ENCODE measurements at places on chromosomes 5 and 9.
A peak's percentile ranks its signal among the peaks of the same experiment; 100 is the strongest.

DNA sequence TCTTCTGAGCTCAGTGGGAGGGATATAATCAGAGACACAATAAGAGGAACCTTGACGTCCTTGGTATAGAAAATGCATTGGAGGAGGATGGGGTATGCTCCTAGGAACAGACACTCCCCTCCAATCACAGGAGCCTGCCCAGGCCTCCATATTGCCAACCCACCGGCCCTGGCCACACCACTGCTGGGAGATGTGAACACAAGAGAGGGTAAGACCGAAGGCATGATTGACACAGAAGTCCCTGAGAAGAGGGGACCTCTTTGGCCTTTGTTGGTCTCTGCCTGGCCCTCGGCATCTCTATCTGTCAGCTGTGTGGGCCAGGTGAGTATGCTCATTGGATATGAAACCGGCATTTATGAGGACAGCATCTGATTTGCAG, 62.0 kb downstream of the CRB2 start:
- no peak for DNase-seq

- no peak for DNase-seq
Measured at GRCh38 chr9:134699343-134699740, 57.7 kb downstream of the COL5A1 start.

DNA sequence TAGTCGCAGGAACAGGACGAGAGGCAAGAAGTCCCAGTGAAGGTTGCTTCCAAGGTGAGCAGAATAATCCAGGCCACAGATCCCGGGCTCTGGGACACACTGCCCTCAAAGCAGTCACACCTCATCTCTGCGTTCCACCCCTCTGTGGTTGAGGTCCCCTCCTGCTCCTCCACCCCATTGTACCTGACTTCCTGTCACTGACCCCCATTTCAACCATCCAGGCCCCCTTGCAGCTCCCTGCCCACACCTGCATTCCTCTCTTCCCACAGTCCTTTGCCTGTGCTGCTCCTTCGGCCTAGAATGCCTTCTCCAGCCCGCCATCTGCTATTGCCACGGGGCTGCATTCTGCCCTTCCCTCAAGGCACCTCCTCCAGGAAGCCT, 73.5 kb downstream of the PAX5 start:
- no peak for DNase-seq

DNA sequence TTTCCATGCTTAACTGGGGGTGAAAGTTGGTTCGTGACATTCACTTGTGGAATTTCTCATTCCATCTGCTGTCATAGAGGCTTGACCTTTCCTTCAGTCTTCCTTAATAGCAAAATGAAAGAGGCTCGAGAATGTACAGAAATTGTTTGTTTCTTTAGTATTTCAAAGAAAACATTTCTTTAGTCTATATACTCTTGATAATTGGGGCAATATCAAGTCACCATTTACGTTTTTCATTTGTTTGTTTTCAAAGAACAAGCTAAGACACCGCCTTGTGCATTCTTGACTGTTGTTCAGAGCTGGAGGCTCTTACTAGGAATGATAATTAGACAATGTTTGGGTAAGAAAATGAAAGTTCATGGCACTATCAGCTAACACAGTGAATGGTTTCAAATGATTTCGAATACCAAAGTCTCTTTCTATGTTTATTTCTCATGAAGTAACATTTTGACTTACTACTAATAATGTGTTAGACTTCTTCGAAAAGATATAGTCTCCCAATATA, 835.4 kb downstream of the SEMA5A start:
- no peak for DNase-seq

DNA sequence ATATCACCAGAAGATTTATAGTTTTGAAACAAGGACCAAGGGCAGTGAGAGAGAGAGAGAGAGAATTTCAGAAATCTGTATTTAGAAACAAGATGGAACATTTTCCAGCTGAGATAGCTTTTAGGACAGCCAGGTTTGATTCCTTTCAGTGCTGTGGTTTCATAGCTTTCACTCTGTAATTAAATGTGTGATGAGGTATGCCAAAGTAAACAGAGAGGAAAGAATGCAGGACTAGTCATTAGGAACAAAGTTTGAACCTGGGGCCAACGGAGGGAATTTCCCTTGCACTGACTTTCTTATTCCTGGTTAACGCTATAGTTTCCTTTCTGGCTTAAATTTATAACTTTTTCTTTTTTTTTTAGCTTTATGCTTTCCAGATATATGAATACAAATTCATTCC, 10.0 kb upstream of the CCL28 start:
- DNase-seq, result peak; percentile 5

DNA sequence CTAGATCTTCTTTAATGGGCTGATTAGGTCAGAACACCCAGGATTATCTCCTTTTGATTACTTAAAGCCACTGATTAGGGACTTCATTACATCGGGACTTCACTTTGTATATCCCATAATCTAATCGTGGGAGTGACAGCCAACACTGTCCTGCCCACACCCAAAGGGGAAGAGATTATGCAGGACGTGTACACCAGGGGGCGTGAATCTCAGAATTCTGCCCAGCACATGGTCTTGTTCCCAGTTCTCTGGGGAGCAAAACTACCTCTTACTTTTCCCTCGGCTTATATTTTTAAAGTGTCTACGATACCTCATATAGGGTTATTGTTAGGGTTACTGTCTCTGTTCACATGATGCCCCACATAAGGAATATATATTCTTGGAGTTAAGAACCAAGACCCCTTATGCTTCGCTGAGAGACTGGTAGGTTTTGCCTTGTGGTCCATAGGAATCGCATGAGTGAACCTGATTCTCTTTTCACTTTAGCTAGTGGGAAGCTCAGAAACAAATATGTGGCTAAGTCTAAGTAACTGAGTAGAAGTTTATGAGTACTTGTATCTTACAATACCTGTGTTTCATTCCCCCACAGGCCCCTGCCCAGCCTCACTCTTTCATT, 192.7 kb downstream of the GNA14 start:
- no peak for DNase-seq

DNA sequence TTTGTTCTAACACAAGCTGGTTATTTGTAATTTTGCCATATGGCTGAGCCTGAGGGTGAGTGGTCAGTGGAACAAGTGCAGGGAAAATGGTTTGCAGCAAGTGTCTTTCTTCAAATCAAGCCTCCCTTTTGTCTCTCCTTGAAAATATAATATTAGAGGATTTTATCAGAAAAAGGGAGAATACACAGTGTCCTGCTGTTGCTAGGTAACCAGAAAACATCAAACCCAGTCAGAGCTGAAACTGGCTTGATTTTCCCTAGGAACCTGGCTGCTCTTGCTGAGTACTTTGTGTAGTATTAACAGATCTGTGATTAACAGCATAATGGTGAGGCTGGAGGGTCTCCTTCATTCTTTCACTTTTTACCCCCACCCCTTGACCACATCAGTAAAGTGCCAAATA, 314.0 kb downstream of the ARHGEF28 start:
- DNase-seq, result no peak

DNA sequence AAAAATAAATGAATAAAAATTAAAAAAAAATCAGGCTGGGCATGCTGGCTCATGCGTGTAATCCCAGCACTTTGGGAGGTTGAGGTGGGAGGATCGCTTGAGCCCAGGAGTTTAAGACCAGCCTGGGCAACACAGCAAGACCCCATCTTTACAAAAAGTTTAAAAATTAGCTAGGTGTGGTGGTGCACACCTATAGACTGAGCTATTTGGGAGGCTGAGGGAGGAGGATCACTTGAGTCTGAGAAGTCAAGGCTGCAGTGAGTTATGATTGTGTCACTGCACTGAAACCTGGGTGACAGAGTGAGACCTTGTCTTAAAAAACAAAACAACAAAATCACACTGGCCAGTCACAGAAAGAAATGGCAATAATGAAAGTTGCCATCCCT, 3.4 kb upstream of the CNTRL start:
- DNase-seq, result no peak

GRCh38 chr9:135588371-135588770, 26.8 kb downstream of the PAEP start:
- no peak for DNase-seq

DNA sequence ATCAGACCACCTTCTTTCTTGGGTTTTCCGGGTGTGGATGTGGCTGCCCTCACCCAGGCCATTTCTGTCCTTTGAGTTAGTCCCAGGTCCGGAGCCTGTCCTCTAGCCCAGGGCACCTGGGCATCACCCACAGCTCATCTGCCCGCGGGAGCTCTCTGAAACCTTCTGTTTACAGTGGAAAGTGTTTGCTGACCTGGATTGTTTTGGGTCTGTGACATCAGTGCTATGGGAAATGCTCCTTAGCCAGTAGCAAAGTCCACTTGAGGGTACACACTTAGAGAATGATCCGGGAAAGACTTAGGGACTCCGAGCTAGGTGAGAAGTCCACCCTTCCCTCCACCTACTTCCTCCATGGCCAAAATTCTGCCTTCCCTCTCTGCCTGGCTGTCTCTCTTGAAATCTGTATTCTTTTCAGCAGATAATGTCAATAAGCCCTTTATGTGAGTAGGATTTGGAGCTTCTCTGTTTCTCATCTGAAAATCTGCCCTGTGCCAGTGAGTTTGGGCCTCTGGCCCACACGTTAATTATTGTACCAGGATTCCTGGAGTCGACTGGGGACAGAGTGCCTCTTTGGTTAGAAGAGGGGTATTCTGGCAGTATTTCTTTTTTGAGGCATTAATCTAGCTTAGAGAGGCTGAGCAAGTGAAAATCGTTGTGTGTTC, 19.9 kb downstream of the ABLIM3 start:
- DNase-seq, result no peak

DNA sequence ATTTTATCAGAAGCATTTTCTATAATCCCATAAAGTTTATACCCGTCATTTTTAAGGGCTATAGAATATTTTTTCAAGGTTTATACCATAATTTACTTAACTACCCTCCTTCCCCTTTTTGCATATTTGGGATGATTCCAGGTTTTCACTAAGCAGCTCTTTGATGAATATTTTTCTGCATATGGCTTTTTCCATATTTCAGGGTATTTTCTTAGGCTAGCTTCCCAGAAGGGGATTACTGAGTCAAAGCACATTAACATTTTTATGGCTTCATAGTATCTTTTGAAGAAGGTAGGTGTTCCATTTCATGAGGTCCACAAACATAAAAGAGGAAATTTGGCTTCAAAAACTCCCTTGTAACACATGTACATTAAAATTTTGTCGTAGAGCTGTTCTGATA, 14.6 kb upstream of the COL15A1 start:
- no peak for DNase-seq

DNA sequence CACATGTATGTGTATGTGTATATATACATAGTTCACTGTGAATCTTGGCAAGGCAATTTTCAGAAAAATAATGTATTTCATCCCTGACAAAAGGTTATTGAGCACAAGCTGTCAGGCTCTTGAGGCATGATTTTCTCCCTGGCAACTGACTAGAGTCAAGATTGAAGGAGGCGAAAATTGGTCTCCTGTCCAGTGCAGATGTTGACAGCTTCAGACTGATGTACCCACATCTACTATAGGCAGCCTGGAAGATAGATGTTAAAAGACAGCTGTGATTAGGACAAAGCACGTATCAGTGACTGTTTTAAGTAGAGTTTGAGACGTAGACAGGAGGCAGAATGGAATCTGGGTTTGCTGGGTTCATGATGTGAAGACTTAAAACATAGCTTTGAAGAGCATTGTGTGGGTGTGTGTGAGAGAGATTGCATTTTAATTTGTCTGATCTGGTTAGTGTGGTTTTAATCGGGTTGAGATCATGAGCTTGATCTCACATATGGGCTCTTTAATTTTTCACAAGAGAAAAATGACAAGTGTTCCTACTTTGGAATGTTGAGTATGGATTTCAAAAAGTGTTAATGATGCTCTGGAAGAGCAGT, 39.1 kb downstream of the CTNNA1 start:
- no peak for DNase-seq

All from NCI-H1092 treated with DMSO at 0.1 percent for 48 hours (cell line).